T-helper 1 cell (primary cell): ENCODE measurements at places on chromosomes 1 and 21.

- no peak for DNase-seq
Observed at GRCh38 chr1:29096231-29096886, 27.3 kb downstream of the TMEM200B start.

- DNase-seq = no peak
Observed at GRCh38 chr1:24109166-24109483, 2.8 kb downstream of the MYOM3 start.

DNA sequence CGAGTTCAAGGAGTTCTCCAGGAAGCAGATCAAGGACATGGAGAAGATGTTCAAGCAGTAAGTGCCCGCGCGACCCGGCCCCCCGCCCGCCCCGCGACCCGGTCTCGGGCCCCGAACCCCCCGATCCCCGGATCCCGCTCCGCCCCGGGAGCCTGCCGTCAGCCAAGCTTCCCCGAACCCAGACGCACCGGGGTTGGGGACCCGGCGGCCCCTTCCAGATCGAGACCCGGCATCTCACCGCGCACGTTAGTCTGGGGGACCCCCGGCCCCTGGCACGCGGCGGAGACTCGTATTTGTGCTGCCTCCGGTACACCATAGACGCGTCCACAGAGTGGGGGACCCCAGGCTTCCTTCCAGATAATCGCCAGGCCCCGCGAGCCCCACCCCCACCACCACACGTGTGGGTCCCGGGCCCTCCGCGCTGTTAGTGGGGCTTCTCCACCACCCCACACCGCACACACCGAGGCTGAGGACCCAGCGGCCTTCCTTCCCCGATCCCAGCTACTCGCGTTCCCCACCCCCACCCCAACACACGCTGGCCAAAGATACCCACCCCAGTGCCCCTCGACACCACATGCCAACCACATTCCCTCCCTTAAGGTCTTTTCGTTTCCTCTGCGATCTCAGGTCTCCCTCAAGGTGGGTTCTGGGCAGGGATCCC lies 665 bp downstream of the EFHD2 start:
- no peak for DNase-seq

GRCh38 chr1:60619581-60619980 lies 462.8 kb upstream of the NFIA start:
- DNase-seq = no peak

- DNase-seq = no peak
Observed at GRCh38 chr1:28887835-28888682, 26.3 kb upstream of the EPB41 start.

DNA sequence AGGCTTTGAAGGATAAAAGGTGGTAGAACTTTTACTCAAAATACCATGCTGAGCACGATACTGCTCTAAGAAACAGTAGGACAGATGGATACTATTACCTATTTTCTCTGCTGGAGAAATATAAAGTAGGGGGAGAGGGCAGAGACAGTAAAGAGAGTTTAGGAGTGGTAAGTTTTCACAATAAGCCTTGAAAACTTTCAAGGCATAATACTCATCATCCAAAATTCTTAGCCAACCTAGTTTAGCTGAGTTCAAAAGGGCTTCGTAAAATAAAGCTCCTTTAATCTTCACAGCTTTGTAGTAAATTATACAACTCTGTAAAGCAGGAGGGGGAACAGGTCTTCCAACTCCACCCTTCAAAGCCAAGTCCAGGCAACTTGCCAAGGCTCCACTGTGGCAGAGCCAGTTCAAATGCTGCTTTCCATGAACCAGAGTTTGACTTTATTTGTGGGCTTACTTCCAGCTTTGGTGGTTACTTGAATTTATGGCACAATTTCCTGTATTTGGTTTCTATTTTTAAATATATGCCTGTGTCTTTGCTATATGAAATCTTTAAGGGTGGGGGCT lies 15.5 kb downstream of the TEX38 start:
- DNase-seq = no peak

GRCh38 chr1:172662464-172663109 lies 3.7 kb downstream of the FASLG start:
- peak; percentile 92 for DNase-seq

DNA sequence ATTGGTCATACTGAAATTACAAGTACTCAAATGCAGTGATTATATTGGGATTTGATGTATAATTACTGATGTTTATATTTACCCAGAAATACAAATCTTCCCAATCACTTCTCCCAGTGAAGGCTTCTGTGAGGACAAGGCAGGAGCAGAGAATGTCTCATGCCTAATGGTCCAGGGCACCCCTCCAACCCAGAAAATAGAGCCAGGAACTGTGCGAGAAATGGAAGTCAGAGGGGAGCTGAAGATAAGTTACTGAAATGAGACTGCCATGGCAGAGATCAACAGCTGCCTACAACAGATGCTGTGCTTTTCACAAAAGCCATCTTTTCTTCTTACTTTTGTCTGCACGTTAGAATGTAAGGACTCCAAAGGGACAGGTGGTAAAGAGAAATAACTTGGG lies 171.2 kb downstream of the TTLL7 start:
- no peak for DNase-seq

- DNase-seq = no peak
Observed at GRCh38 chr1:87927391-87928280, 599.0 kb downstream of the LMO4 start.

DNA sequence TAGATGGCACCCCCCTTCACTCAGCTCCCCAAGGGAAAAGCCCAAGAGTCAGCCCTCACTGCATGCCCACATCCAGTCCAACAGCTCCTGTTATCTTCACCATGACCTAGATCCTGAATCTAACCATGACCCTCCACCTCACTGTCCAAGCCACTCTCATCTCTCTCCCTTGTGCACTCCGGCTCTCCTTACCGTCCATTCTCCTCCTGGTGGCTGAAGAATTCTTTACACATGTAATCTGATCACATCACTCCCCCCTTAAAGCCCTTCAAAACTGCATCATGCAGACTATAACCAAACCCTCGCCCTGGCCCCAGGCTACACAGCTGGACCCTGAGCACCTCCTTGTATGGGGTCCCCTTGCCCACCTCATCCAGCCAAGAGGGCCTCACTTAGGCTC lies 14.0 kb upstream of the PAQR7 start:
- DNase-seq = no peak

GRCh38 chr1:157773493-157774350 lies 3.2 kb downstream of the FCRL2 start:
- DNase-seq = no peak

- DNase-seq = no peak
Observed at GRCh38 chr1:214475746-214476145, 75.7 kb downstream of the PTPN14 start.

DNA sequence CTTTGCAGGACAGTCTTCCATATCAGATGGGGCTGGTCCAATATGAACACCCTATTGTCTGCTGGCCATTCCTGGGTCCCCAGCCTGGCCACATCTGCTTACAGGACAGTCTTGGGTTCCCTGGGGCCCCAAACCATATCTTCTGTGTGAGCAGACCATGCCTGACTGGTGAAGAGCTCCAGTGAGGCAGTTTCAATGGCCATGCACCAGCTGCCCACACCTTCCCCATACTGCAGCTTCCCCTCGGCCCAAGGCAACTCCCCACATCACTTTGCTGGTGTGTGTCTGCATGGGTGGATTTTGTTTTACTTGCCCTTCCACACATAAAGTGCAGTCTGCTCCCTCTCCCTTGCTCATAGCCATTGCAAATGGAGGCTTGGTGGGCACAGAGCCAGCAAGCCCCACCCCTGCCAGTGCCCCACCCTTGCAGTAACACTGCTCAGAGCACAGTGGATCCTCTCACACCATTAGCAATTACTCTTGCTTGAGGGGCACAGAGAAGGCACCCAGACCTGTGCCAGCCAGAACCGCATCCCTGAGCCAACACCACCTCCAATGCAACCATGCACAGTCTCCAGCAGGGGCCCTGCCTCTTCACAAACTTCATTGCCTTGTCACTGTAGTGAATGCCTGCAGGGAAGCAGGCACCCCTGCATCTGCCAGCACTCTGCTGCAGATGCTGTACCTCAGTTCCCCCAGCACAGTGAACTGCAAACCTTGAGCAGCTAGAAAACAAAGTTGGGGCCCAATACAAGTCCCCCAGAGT lies 474.5 kb upstream of the BEND5 start:
- DNase-seq = no peak

DNA sequence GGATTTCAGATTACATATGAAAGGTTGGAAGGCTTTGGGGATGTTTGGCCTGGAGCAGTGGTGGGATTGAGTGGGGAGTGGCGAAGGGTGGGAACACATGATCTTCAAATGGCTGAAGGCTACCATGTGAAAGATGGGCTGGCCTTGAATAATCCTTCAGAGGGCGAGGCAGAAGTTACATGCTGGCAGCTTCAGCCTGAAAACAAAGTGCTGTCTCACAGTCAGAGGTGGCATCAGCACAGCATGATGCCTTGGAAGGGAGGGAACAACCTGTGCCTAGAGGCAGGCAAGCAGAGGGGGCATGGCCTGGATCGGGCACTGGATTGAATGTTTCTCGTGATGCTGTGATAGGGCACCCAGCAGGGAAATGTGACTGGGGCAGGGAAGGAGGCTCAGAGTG lies 130.8 kb downstream of the BEND5 start:
- no peak for DNase-seq

GRCh38 chr21:38909929-38910328 lies 104.2 kb downstream of the ETS2 start:
- no peak for DNase-seq

DNA sequence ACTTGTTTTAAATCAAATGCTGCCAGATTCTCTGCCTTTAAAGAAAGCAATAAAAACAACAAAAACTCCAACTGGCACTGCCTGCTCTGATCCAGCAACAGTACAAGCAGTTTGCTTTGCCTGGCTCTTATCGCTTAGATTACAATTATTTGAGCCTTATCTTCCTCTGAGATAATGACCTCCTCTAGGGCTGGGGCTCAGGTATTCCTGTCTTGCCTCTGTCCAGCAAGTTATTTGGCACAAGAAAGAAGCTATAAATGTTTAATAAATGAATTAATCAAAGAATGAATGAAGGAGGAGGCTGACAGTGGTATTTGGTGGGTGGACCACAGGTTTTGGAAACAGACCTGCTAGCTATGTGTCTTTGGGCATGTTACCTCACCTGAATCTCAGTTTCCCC lies 6.7 kb upstream of the SLC2A1 start:
- DNase-seq = no peak

GRCh38 chr1:8889925-8890785 lies 11.7 kb upstream of the ENO1 start:
- DNase-seq = no peak

DNA sequence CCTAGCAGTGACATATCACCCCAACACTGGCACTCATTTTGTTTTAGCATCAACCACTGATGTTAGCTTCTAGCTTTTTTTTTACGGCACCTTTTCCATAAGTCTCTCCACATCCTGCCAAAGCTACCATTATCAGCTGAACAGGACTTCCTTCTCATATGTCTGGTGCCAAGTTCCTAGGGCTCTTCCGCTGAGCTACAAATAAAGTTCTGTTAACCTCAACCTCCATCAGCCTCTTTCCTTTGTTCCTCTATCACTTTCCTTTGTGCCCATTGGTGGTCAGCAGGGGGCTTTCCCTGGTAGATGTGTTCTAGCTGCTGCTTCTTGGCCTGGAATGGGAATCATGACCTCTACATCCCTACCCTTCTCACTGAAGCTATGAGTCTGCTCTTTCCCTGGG lies 163.8 kb downstream of the FAF1 start:
- no peak for DNase-seq

DNA sequence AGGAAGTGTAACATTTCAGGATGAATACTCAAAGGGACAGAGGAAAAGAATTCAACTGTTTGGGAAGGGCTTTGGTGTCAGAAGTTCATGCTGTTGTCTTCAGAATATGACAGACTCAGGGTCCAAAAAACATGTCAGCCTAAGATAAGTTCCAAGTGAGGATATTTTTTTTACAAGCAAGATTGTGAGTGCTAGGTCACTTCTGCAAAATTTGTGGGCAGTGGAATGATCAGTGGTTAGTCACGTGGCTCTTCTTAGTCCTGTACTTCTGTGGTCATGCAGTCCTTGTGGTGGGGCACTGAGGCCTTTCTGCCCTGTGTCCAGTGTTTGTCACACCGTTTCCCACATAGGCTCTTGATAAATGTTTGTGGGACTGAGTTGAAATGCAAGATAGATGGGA lies 5.2 kb downstream of the RGL1 start:
- no peak for DNase-seq

- DNase-seq = no peak
Observed at GRCh38 chr1:38892976-38893375, 11.6 kb upstream of the GJA9 start.

- DNase-seq = no peak
Observed at GRCh38 chr1:163866564-163866963, 544.8 kb downstream of the NUF2 start.

GRCh38 chr1:19067912-19068638 lies 111.6 kb upstream of the IFFO2 start:
- no peak for DNase-seq

- no peak for DNase-seq
Observed at GRCh38 chr1:193740762-193741161, 554.3 kb upstream of the B3GALT2 start.

GRCh38 chr21:43928222-43929125 lies 63.5 kb downstream of the AGPAT3 start:
- DNase-seq = no peak

DNA sequence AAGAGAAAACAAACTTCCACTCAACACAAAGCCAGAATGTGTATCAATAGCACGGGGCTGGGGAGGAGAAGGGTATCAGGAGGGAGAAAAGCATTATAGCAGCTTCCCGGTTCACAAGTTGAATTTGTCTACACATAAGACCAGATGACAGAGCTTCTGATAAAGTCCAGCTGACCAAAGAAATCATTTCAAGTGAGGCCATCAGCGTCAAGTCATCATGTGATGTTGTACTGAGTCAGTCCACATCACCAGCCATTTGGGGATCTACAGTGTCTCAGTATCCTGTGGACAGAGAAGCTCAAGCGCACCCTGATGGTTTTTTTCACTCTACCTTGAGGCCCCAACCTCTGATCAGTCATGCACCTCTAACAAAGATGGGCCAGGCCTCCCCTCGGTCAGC lies 33.0 kb downstream of the SETD4 start:
- DNase-seq = no peak

- no peak for DNase-seq
Observed at GRCh38 chr21:43702785-43703034, 16.2 kb upstream of the PDXK start.

- DNase-seq = no peak
Observed at GRCh38 chr1:26291433-26291832, 11.5 kb downstream of the SH3BGRL3 start.

- DNase-seq = no peak
Observed at GRCh38 chr1:98662356-98662670, 792 bp downstream of the SNX7 start.

DNA sequence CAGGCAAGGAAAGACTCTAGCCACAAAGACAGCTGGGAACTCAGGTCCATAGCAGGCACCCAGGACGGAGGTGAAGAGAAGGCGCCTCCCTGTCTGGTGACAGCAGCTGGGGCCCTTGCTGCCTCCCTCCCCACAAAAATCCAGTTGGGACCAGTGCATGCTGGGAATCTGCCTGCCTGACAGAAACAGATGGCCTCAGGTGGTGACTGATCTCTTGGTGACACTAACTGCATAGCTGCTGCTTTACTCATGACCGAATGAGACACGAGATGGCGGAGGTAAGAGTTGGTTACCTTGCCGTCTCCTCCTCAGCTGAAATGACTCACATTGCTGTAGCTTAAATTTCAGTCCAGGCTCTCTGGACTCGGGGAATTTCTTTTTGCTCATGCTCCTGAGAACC lies 130.3 kb downstream of the FGGY start:
- no peak for DNase-seq

GRCh38 chr1:71774705-71775104 lies 507.6 kb downstream of the NEGR1 start:
- no peak for DNase-seq
